ENCODE measurements at places on chromosomes 2 and 18. TPM values are rescaled to one million over a fixed set of nuclear protein-coding genes. Genes with fewer than 3 reads are reported as not detected.
A peak's percentile ranks its signal among the peaks of the same experiment; 100 is the strongest.

Gene RAB6C
- not detected for polyA plus RNA-seq

GRCh38 chr18:59743566-59743965 is 46.3 kb upstream of the CCBE1 start:
- no peak for DNase-seq

DNA sequence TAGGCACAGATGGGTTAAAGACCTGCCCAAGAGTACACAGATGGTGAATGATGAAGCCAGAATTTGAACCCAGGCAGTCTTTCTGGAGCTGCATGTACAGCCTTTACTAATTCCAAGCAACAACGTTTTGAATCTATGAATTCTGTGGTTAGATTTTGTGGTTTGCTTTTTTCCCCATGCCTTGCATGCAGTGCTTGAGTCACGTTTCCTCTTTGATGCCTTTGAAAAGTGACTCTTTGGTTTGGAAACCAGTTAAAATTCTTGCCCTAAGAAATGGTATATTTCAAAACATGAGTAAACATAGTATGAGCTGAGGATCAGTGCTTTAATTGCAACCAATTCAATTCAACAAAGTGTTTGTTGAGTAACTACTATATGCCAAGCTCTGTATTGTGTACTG is 48.2 kb upstream of the PPM1B start:
- DNase-seq = no peak

Gene GPR45
- polyA plus RNA-seq = not detected

- DNase-seq = no peak
Observed at GRCh38 chr18:54129448-54130067, 94.9 kb downstream of the MBD2 start.

Gene ASAP2
- polyA plus RNA-seq = not detected

Gene MYO5B
- polyA plus RNA-seq = not detected

DNA sequence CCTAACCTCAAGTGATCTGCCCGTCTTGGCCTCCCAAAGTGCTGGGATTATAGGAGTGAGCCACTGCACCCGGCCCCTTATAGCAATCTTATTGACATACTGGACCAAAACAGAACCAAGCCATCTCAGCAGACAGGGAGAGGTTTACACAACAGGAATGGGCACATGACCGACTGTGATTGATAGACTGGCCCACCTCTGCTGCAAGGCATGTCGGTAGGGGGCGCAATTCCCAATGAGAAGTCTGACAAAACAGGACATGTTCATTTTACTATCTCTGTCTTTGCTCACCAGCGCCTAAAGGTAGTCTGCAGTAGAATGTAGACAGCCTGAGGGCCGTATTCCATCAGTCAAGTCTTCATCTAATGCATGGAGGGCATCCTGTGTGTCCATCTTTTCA is 2.0 kb downstream of the LYPD6B start:
- peak; percentile 29 for DNase-seq

GRCh38 chr2:105371156-105371555 is 27.7 kb downstream of the FHL2 start:
- DNase-seq = no peak

DNA sequence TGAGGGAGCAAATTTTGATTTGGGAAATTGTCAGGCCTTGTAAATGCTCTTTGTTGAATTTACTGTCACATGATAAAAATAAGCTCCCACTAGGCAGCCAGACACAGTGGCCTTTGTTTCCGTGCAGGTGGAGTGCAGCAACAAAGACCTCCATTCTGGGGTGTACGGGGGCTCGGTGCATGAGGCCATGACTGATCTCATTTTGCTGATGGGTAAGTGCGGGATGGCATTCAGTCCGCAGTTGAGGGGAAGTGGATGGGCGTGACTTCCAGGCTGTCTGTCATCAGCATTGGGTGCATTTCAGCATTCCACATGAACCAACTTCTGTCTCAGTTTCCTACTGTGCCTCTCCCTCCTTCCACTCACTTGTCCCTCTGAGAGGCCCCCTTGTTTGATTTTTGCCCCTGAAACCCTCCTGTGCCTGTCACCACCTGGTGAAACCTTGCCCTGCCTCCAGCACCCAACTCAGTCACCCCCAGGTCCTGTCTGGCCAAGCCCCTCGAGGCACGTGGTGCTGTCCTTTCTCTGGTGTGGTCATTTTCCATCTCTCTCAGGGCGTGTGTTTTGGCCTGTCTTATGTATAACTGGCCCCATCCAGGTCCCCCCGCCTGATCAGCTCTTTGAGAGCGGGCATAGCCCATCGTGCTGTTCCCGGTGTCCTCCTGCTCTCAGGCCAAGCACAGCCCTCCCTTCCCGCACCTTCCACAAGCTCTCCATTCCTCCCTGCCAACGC is 16.3 kb downstream of the CNDP2 start:
- no peak for DNase-seq

- DNase-seq = no peak
Observed at GRCh38 chr2:215377283-215377682, 58.6 kb downstream of the FN1 start.

DNA sequence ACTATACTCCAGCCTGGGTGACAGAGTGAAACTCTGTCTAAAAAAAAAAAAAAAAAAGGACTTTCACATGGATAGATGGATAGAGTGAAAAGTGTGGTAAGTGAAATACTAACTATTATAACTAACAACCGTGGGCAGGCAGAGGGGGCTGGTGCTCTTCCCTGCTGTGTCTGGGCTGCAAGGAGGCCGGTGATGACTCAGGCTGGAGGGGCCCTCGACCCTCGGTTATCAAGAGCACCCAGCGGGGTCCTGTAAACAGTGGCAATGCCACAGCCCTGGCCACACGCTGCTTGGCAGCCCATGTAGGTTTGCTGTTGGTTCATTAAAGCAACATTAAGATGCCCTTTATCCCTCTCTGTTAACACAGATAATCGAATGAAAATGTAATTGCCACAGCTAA is 184.8 kb upstream of the RAB12 start:
- no peak for DNase-seq

Gene ANKRD44
- 90.1 TPM for polyA plus RNA-seq
